Fibroblast of upper back skin (primary cell): ENCODE measurements at places on chromosomes 3 and 15.

GRCh38 chr15:50252556-50252955 is 13.0 kb downstream of the HDC start:
- no peak for DNase-seq

GRCh38 chr3:192819001-192819569 is 91.7 kb upstream of the FGF12 start:
- peak; percentile 76 for DNase-seq

DNA sequence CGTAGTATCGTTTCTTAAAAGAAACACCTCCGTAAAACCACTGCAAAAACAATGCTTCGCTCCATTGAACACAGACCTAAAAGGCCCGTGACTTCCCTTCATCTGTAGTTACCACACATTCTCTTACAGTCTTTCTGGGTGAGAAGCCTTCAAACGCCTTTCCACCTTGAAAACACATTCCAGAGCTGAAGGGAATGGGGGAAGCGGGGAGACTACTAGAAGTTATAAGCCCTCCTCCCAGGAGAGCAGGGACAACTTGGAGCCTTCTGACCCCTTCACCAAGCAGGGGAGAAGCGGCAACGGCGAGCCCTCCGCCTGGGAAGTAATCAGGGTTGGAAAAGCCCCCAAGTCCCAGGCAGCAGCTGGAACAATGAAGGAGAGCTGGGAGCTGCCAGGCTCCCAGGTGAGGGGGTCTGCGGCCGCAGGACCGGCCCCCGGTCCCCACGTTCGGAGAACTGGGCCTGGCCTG is 461 bp downstream of the SECISBP2L start:
- peak; percentile 27 for DNase-seq

DNA sequence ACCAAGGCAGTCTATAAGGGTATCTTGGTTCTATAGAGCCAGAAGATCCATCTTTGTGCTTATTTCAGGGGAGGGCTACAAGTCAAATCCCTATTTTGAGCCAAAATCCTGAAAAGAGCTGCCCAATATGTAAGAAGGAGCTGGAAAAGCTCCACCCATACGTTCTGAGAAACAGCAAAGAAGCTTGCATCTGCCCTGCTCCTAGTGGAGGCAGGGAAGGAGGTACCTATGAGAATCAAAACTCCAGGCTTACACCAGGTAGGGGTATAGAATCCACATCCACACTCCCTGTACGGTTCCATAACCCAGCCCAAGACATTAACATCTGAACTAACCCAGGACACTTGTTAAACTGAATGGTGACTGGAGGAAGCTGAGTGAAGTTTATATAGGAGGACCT is 30.0 kb downstream of the PHC3 start:
- DNase-seq = no peak

GRCh38 chr3:169564883-169565282 is 98.6 kb downstream of the MECOM start:
- DNase-seq = no peak
